Endodermal cell (in vitro differentiated cells): ENCODE measurements at places on chromosomes 12 and 14. TPM values are rescaled to one million over a fixed set of nuclear protein-coding genes. Genes with fewer than 3 reads are reported as not detected.
A peak's percentile ranks its signal among the peaks of the same experiment; 100 is the strongest.

GRCh38 chr14:34931206-34931605 is 51.6 kb upstream of the SRP54 start:
- no peak for DNase-seq

The MANSC4 gene
- not detected in 3 replicates for total RNA-seq

DNA sequence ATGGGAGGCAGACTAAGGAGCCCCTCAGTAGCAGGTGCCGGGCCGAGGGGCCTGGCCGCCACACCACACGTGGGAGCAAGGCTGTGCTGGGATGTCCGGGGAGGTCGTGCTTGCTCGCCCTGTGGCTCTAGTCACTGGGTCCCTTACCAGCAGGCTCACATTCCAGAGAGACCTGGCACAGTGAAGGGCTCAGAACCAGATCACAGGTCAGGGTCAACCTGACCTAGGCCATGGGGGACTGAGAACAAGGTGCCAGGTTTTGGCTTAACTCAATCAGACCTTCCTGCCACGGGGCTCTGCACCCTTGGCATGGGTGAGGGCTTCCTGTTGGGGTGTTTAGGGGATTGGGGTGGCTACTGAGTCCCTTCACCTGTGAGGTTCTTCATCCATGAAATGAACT is 22.3 kb downstream of the DEGS2 start:
- no peak for DNase-seq

The CIDEB gene
- total RNA-seq: 3.1 and 3.4 TPM in 2 replicates

The MEG3 gene
- 14.2 to 15.3 TPM (median 15.0 TPM) in 3 replicates for total RNA-seq

DNA sequence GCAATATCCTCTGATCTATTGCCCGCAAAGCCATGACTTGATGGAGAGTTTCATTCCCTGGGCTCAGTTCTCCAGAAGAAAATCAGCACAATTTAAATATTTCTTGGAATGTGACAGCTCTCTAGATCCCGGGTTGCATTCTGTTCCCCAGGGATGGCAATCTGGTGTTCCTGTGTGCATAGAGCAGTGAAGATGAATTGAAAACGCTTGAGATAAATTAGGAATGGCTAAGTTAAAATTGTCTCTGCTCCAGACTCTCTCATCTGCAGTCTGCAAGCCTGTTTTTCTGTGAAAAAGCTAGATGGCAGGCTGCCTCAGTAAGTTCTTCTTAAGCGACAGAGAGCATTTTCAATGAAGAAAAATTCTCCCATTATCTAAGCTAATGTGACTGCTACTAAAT is 582.5 kb upstream of the MGAT4C start:
- DNase-seq: peak; percentile 53

The GZMB gene
- not detected in 3 replicates for total RNA-seq

DNA sequence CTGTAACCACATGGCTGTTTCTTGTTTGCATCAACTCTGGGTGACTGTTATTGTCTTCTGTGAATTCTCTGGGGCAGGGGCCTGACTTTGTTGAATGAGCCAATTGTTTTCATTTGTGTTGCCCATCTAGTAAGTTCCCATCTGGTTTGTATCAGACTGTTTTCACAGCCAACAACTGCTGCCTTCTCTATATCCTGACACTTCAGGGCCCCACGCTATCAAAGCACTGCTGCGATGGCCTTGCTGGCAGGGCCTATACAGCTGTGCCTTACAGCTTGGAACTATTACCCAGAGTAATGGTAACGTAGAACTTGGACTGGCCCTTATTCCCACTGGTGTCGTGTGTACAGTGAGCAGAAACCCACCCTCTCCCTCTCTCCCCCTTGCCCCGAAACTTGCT is 104.3 kb upstream of the DACT1 start:
- no peak for DNase-seq

DNA sequence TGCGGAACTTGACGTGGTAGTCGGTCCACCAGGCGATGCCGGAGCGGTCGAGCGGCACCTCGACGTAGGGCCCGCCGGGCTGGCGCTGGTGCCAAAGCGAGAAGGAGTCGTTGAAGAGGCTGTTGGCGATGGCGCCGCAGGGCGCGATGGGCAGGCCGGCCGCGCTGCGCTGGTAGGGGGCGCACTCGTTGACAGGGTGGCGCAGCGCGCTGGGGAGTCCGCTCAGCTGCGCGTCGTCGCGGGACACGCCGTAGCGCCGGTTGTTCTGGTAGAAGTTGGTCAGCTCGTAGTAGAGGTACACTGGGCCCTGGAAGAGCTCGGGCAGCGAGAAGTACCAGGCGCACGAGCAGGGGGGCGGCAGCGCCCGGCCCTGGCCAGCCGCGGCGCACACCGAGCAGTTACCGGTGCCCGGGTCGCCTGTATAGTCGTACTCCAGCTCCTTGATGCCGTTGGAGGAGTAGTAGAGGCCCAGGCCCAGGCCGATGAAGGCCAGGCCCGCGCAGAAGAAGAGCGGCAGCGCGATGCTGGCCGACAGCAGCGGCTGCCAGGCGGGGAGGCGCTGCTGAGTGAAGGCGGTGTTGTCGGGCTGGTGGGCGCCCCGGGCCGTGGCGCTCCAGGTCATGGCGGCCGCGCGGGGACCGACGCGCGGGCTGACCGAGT is 482 bp downstream of the TMEM30B start:
- peak; percentile 85 for DNase-seq
